ENCODE measurements at places on chromosomes 3 and 15. TPM values are rescaled to one million over a fixed set of nuclear protein-coding genes. Genes with fewer than 3 reads are reported as not detected.
A peak's percentile ranks its signal among the peaks of the same experiment; 100 is the strongest.

The SNX22 gene
- total RNA-seq: 0.14 TPM

The C15orf39 gene
- 42.1 TPM for total RNA-seq

The TOMM70 gene
- 21.6 TPM for total RNA-seq

The ARPP19 gene
- 134 TPM for total RNA-seq

The SLC28A2 gene
- not detected for total RNA-seq

The THBS1 gene
- 9.5 TPM for total RNA-seq

The SERINC4 gene
- 0.36 TPM for total RNA-seq

The SLC9C1 gene
- total RNA-seq: not detected

The C3orf22 gene
- not detected for total RNA-seq

The TMEM40 gene
- not detected for total RNA-seq

DNA sequence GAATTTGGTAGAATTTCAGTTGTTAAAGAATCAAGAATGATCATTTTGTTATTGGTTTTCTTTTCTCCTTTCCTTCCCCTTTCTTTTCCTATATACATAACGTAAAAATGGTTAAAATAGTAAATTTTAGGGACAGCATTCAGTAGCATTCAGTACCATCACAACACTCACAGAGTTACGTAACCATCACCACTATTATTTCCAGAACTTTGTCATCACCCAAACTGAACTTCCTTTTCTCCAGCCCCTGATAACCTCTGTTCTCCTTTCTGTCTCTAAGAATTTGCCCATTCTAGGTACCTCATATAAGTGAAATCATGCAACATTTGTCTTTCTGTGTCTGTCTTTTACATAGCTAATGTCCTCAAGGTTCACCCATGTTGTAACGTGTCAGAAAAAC lies 165.3 kb downstream of the AKAP13 start:
- DNase-seq: peak; percentile 42

DNA sequence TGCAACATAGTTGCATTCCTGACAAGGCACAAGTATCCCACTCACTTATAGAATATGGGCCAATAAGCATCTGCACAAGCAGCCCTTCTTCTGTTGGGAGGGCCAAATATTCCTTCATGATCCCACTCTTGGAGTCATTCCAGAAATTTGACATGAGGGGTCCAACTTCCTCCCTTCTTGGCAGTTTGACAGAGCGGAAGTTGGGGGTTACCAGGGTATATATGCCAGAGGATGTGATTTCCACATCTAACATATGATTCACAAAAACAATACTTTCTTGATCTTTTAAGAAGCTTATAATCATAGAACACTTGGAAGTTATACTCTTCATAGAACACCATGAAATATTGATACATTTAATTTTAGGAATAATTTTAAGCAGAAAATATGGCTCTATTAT lies 100.9 kb upstream of the CRBN start:
- DNase-seq: no peak

- no peak for DNase-seq
Measured at GRCh38 chr15:35657679-35658311, 111.8 kb upstream of the DPH6 start.

DNA sequence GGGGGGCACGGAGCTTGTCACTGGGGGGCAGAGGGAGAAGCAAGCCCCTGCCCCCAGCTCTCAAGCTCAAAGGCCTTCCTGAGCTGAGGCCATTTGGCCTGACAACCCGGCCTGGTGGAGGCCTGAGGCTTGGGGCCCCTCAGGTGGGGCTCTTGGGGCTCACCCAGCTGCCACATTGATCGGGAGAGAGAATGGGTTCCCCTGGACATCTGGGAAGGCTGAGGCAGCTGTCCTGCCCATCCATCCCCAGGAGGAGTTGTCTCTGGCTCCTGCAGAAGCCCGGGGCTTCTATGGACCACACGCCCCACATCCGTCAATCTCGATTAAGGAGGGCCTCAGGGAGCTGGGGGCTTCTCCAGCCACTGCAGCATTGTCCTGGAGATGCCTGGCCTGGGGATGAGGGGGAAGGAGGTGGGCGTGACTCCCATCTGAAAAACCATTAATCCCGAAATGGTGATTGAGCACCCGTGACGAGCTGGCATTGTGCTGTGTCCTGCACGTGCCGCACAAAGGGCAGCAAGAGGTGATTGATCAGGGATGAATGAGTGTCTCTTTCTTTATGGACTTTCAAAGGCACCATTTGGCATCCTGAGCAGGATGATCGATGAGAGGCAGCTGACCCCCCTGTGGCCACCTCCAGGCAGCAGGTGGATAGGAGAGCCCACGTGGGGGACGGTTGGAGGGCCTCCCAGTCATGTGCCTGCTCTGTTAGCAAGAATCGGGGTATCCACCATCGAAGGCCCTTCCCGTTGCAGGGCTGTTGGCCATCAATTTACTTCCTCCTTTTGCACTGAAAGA lies 17.2 kb upstream of the CRABP1 start:
- no peak for DNase-seq

DNA sequence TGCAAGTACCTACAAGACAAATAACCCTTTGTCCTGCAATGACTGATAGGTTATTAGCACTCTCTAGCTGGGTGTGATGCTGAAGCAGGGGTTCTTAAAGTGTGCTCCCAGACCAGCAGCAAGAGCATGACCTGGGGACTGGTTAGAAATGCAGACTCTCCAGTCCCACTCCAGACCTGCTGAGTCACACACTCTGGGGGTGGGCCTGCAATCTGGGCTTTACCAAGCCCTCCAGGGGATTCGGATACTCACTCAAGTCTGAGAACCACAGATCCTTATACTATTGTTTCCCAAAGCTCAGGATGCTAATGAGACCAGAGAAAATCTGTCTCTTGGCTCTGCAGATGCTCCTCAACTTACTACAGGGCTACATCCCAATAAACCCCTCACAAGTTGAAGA lies 142.1 kb upstream of the RAD18 start:
- no peak for DNase-seq

DNA sequence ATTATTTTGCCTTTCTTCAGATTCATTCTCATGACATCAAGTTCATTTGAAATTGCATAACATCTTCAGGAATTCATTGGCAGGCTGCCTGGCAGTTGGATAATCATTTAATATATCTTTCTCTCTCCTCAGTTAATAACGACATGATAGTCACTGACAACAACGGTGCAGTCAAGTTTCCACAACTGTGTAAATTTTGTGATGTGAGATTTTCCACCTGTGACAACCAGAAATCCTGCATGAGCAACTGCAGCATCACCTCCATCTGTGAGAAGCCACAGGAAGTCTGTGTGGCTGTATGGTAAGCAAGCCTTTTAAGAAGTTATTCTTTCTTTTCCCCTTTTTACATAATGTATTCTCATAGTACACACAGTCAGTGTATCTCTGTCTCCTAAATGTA lies 38.2 kb downstream of the TGFBR2 start:
- peak; percentile 59 for DNase-seq

DNA sequence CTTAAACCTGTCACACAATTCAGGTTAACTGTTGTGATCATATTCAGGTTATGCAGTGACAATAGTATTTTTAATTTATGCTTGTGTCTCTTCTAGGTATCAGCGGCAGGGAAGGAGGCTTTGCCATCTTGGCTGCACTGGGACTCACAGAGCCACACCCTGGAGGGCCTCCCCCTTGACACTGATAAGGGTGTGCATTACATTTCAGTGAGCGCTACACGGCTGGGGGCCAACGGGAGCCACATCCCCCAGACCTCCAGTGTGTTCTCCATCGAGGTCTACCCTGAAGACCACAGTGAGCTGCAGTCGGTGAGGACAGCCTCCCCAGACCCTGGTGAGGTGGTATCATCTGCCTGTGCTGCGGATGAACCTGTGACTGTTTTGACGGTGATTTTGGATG lies 23.6 kb upstream of the BSN start:
- no peak for DNase-seq

DNA sequence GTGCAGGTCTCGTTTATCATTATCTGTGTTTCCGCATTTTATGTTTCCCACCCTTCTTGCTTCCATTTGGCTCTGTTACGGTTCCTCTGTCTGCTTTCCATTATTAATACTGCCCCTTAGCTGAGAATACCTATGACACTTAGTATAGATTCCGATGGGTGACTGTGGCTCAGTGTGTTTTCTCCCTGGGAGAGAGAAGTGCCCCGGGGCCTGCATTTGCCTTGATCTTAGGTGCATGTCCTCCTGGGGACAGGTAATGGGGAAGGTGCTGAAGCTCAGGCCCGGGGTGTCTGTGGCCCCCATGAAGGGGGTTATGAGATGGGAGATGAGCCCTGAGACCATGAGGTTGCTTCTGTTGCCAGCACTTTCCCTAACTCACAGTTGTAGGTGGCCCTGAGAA lies 43.4 kb upstream of the PCSK6 start:
- no peak for DNase-seq

DNA sequence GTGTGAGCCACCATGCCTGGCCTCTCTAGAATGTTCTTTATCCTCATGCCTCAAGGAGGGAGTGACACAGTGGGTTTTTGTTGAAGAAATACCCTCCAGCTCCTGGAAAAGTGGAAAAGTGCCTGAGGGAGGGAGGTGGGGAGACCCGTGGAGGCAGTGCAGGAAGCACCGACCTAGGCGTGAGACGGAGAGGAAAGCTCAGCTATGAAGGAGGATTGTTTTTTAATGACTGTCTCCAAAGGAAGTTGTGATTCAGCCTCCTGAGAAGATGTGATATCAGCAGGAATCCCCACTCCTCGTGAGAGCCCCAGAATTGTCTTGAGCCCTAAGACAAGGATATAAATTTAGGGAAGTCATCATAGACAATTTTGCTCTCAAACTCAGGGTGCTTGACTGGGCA lies 21.7 kb downstream of the RPLP1 start:
- no peak for DNase-seq

- no peak for DNase-seq
Measured at GRCh38 chr15:80966431-80967197, 23.0 kb downstream of the MESD start.

DNA sequence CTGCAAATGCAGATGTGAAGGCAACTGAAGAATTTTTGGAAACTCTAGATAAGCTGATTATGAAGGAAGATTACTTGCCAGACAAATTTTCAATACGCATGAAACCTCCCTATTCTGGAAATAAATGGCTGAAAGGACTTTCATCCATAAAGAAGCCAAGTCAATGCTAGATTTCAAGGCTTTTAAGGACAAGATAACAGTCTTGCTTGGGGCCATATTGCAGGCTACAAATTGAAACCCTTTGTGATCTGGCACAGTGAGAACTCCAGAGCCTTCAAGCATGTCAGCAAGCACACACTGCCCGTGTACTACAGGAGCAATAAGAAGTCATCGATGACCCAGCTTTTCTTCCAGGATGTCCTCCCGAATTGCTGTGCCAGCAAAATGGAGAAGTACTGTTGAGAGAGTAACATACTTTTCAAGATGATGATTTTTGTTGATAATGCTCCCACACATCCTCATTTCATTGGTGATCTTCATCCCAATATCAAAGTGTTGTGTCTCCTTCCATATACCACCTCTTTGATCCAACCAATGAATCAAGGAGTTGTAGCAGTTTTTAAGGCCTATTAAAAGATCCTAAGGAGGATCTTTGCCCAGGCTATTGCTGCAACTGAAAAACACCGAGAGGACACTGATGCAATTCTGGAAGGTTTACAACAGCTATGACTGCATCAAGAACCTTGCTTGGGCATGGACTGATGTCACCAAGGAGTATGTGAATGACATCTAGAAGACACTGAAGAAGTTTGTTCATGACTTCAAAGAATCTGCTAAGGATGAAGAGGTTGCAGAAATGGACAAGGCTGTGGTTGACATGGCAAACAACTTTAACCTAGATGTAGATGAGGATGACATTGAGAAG lies 20.3 kb downstream of the CALML4 start:
- DNase-seq: no peak

- no peak for DNase-seq
Measured at GRCh38 chr3:82496890-82497560, 735.6 kb upstream of the GBE1 start.
